ENCODE measurements at places on chromosomes 5 and 9. TPM values are rescaled to one million over a fixed set of nuclear protein-coding genes. Genes with fewer than 3 reads are reported as not detected.

Gene SPATA31C1
- total RNA-seq, result not detected

Gene FGFR4
- total RNA-seq, result 11.4 TPM

Gene LHX6
- total RNA-seq, result 1.4 TPM

Gene FBP2
- 0.41 TPM for total RNA-seq

Gene CCDC192
- total RNA-seq, result not detected

Gene EQTN
- total RNA-seq, result not detected

Gene ARL14EPL
- not detected for total RNA-seq

Gene PRDM9
- 0.02 TPM for total RNA-seq

Gene CNTFR
- 0.15 TPM for total RNA-seq
